ENCODE measurements at places on chromosomes 3 and 15. TPM values are rescaled to one million over a fixed set of nuclear protein-coding genes. Genes with fewer than 3 reads are reported as not detected.

- no peak for DNase-seq
Observed at GRCh38 chr15:26358708-26359107, 414.2 kb downstream of the GABRB3 start.

The ZNF385D gene
- 32.0 TPM for total RNA-seq

- no peak for DNase-seq
Observed at GRCh38 chr3:59791774-59792308, 742.0 kb upstream of the CFAP20DC start.

The IQCF6 gene
- total RNA-seq: not detected

The HHLA2 gene
- not detected for total RNA-seq

GRCh38 chr15:76903251-76903681 lies 1.9 kb downstream of the SCAPER start:
- DNase-seq: no peak
